Neural crest cell (in vitro differentiated cells): ENCODE measurements at places on chromosomes 1 and 21. TPM values are rescaled to one million over a fixed set of nuclear protein-coding genes. Genes with fewer than 3 reads are reported as not detected.

GRCh38 chr1:208179263-208179816 lies 64.8 kb downstream of the PLXNA2 start:
- DNase-seq = no peak

The EFNA1 gene
- 0.50 and 0.77 TPM in 2 replicates for total RNA-seq

DNA sequence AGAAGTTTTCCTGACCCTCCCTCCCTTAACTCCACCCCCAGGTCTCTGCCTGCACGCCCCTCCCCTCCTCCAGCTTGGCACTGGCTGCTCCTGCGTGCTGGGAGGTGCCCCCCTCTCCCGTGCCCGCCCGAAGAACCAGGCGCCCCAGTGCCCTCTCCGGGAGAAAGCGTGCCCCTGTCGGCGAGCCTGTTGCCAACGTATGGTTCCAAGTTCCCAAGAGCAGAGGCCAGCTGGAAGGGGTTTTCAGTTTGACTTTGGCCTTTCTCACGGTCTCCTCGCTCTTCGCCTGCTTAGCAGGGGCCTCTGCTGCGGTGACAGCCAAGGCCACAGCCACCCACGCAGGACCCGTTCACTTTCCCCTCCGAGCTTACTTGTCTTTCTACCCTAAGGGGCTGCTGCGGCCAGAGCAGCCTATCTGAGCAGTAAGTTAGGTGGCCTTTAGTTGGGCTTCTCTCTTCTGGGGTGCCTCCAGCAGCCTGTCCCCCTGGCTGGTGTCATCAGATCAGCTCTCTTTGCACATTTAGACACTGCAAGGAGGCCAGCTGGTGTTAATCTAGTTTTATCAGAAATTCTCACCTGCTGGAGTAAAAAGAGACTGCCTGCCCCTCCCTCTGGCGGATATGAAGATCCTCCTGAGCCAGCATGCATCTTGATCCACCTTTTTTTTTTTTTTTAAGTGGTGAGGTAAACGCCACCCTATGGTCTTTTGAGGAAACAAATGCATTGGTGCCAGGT lies 1.5 kb downstream of the STUM start:
- peak; percentile 5 for DNase-seq

The MIXL1 gene
- total RNA-seq = 0.37 and 0.41 TPM in 2 replicates

GRCh38 chr1:109385417-109385816 lies 12.3 kb downstream of the SORT1 start:
- no peak for DNase-seq

The SLC37A1 gene
- total RNA-seq = 9.1 and 9.9 TPM in 2 replicates

The TRAF3IP3 gene
- not detected in 2 replicates for total RNA-seq

DNA sequence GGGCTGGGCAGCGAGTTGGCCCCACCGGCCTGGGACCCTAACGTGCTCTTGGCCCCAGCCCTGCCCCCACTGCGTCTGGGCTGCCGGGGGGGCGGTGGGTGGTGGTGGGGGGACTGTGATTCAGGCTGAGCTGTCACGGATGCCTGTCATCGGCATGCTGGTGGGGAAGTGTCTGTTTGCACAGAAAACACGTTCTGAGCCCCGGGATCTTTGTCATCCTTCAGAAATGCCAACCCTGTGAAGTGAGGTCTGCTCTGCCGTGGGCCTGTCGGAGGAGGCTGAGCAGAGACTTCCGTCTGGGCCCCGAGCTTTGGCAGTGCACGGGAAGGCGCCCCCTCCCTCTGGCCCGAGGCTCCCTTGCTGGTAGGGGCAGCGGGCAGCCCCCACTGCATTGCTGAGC lies 24.3 kb upstream of the PLCH2 start:
- no peak for DNase-seq

DNA sequence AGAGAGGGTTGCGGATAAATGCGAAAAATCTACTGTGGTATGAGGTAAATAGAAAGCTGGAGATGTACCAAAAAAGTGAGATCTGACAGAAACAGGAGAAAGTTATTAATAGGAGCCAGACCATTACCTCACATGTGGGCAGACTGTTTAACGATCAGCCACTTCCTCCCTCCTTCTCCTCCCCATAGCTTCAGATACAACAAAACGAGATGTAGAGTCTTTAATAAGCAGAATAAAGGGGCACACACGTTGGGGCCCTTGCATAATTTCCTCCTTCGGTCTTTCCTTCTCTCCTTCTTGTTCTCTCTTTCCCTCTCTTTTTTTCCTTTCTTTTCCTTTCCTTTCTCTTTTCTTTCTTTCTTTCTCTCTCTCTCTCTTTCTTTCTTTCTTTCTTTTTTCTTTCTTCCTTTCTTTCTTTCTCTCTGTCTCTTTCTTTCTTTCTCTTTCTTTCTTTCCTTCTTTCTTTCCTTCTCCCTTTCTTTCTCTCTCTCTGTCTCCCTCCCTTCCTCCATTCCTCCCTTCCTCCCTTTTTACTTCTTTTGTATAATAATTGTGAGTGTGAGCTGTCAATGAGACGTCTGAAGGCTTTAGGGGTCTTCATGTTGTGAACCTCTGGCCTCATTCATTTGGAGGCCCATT lies 242.1 kb downstream of the GRIK1 start:
- no peak for DNase-seq

DNA sequence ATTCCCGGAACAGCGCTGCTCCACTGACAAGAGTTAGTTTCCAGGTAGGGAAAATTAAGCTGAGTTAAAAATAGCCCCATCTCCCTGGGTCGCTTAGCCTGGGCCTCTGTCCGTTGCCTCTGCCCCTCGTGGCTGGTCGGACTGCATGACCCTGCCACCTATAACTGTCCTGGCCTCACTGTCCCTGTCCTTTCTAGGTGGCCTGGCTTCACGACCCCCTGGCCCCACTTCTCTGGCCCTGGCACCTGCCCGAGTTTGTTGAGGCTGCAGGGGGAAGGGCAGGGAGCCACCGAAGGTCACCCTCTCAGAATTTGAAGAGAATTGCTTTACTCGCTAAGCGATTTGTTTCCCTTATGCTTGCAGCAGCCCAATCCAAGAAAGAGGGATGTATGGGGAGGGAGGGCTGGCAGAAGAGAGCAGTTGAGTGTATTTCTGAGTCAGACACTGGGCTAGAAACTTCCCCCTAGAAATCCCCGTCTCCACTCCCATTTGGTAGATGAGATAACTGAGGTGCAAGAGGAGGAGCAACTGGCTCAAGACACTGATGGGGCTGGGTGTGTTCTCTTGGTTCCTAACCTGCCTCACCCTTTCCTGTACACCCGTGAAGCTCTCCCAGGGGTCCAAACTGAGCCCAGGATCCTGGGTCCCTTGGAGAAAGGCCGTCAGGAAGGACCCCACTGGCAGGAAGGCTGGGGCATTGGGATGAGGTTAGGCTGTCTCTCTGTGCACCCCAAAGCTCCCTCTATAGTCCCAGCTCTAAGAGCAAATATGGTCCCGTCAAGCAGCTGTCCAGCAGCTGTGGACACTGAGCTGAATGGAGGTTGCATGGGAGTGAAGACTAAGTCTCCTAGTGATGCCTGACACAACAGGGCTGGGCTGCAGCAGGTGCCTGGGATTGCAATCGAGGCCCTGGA lies 2.9 kb upstream of the EDN2 start:
- DNase-seq = no peak

The LAMTOR5 gene
- total RNA-seq = 116 and 128 TPM in 2 replicates

DNA sequence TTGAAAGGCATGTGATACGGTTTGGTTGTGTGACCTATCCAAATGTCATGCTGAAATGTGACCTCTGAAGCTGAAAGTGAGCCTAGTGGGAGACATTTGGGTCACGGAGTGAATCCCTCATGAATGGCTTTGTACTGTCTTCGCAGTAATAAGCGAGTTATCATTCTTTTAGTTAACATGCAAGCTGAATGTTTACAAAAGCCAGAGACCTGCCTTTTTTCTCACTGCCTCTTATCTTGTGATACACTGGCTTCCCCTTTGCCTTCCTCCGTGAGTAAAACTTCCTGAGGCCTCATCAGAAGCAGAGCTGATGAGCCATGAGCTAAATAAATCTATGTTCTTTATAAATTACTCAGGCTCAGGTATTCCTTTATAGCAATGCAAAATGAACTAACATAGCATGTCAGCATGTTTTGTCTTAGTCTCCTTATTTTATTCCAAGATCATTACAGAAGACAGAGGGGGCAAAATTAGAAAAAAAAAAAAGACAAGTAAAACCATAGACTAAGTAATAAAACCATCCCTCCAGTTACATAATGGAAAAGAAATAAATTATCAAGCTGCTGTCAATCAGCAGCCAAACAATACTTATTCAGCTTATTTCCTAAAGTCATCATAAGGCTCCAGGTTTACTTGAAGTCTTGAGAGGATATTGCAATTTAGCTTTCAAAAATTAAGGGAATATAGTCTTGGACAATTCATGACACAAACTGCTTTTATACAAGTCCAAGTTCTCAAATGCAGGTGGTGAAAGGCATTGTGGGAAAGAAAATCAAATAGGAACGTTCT lies 12.1 kb downstream of the RGS18 start:
- DNase-seq = no peak

DNA sequence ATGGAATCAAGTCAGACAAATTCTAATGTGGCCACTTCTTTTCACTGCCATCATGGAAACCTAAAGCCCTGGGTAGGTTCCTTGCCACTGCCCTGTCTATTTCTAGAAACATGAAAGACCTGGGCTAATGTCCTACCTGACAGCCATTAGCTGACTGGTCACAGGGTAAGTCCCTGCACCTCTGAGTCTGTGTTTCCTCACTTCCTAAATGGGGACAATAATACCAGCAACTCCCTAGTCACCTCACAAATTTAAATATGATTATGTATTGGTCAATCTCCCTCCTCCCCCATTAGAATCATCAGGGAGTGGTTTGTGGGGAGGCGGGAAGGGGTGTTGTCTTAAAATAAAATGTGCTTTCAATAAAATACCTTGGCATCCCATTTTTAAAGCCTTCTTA lies 2.2 kb downstream of the CREG1 start:
- DNase-seq = no peak

GRCh38 chr1:153793261-153793972 lies 18.2 kb downstream of the SLC27A3 start:
- DNase-seq = peak; percentile 26

GRCh38 chr1:224116131-224116530 lies 2.2 kb downstream of the FBXO28 start:
- DNase-seq = no peak

DNA sequence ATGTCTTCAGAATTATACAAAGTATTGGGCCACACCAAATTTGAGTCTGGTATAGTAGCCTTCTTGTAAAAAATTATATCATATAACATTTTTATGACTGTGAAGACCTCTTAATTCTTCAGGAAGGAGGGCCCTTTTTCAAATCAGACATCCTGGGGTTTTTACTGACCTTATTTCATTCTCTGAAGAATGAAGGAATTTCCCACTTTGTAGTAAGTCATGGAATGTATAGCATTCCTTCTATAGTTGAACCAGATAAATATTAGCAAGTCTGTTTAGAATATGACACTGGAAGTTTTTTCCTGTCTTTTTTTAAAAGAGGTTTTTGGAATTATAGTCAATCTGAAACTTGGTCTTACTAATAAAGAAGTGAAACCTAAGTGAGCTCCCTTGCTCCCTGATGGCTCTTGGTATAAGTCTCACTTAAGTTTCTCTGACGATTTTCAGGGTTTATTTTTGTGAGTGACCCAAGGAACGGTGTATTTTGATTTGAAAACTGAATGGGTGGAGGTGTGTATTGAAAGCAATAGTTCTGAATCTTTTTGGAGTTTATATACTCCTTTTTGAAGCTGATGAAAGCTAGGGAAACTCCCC lies 23.7 kb downstream of the SNX27 start:
- DNase-seq = no peak

- DNase-seq = no peak
Measured at GRCh38 chr1:79043506-79043905, 37.0 kb upstream of the ADGRL4 start.

- DNase-seq = no peak
Measured at GRCh38 chr1:201404055-201404454, 4.9 kb upstream of the LAD1 start.

- DNase-seq = no peak
Measured at GRCh38 chr1:151718011-151718431, 1.4 kb upstream of the CELF3 start.

- DNase-seq = no peak
Measured at GRCh38 chr1:25517476-25518394, 25.7 kb upstream of the LDLRAP1 start.

DNA sequence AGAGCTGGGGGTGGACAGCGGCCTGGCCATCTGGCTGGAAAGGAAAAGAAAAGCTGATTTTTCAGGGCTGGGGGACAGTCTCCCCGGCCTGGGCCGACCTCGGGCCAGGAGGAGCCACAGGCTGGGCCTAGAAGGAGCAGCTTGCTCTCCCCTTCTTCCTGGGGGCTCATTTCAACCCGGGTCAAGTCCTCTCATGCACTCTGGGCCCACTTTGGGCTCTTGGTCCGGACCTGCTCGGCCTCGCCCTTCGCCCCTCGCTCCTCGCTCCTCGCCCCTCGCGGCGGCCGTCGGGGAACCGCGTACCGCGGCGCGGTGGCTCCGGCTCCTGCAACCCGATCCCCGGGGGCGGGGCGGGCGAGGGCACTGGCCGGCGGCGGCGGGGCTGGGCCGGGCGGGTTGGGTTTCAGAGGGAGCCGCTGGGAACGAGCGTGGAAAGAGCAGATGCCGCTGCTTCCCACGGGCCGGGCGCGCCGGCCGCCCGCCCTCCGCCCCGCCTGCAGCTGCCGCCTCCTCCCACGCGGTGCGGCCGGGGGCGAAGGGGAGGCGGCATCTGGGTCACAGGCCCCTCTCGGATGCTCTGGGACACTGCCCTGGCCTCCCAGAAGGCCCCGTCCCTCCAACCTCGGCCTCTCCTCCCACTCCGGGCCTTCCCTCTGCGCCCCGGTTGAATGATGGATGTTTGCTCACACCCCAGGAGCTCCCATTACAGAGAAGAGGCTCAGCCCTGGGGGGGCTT lies 6.6 kb downstream of the HEYL start:
- peak; percentile 60 for DNase-seq

- DNase-seq = no peak
Measured at GRCh38 chr1:112927462-112927990, 28.5 kb downstream of the SLC16A1 start.

The TTLL10 gene
- total RNA-seq = not detected in 2 replicates
